Activated CD4-positive, alpha-beta T cell treated with anti-CD3 and anti-CD28 coated beads, Interleukin-2, Interleukin-6, amounts not matched to agents 100 ng/mL and 50 ng/mL, durations not matched to agents 16 hours and 8 hours (primary cell): ENCODE measurements at places on chromosomes 4 and X.

GRCh38 chr4:141638230-141638629 is 1.8 kb downstream of the IL15 start:
- DNase-seq = no peak

GRCh38 chr4:8291701-8292477 is 22.3 kb downstream of the HTRA3 start:
- DNase-seq = no peak

GRCh38 chr4:111837761-111838160 is 307.5 kb upstream of the FAM241A start:
- no peak for DNase-seq

DNA sequence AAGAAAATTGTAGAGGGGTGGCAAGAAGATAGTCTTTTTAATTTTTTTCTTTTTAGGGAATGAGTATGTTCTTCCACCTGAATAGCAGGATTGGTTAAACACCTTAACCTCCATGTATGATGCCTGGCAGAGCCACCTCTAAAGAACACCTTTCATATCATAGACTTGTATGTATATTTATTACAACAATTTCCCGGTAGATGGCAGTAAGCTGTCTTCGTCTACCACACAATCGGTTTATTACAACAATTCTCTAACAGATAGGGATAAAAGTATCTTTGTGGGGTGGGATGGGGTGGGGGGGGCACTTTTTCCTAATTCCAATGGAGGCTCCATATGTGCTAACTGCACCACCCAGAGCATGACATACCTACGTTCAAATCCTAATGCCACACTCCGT is 255.5 kb downstream of the LDB2 start:
- no peak for DNase-seq

- DNase-seq = no peak
Measured at GRCh38 chr4:45350438-45350837, 624.1 kb upstream of the GNPDA2 start.

DNA sequence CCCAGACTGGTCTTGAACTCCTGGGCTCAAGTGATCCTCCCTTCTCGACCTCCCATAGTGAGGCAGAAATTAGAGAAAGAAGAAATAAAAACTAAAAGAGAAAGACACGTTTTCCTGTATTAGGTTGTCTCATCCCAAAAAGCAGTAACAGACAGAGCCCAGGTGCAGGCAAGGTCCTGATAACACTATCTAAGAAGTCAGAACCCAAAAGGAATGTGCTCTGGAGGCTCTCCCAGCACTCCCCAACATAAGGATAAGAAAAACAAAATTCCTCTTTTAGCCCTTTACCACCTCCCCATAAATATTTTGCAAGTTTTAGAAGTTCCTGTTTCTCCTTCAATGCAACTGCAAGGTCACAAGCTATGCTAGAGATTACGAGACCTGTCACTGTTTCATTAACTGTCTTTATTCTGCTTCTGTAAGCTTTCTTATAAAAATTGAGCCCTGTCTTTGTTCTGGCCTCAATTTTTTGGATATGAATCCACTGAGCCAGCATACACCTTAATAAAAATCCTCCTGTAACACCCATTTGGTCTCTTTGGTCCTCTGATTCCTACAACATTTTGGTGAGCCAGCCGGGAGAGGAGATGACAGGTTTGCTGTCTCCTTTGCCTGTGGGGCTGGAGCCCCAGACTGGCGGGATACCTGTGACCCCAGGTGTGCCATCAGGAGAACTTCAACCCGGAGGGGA is 25.9 kb downstream of the LIAS start:
- DNase-seq = no peak

- no peak for DNase-seq
Measured at GRCh38 chr4:39020130-39020529, 12.1 kb downstream of the TMEM156 start.

DNA sequence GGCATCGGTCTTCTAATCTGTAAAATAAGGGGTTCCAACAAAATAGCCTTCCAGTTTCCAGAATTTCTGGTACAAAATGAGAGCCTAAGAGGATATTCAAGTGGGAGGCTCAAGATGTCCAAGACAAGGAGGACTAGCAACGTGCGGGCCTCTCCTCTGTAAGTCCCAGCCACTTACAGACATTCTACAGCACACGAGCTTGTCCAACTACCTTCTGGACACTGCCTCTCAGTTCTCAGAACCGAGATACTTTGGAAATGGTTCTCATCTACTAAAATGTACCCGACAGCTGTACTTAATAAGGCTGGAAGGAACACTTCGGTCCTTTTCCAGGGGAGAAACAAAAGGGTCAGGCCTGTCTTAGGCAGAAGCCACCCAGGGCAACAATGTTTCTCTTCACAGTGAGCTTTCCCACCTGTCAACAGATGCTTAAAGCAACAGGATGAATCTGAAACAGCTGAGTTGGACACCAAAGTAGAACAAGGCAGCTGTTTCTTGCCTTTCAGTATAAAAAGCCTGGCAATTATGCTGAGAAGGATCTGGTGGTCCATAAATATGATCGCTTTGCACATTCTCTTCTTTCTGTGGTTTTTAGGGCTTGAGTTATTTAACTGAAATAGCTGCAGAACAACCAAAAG is 127.0 kb downstream of the HS6ST2 start:
- no peak for DNase-seq

DNA sequence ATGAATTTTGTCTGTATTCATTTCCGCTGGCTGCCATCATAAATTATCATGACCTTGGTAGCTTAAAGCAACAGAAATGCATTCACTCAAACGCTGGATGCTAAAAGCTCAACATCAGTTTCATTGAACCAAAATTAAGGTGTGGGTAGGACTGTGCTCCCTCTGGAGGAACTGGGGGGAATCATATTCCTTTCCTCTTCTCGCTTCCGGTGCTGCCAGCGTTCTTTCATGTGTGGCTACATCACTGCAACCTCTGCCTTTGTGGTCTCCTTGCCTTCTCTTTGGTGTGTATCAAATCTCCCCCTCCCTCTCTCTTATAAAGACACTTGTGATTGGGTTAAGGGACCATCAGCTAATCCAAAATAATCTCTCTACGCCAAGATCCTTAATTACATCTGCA is 39.5 kb downstream of the NEIL3 start:
- no peak for DNase-seq

GRCh38 chrX:40933132-40933705 is 152.0 kb upstream of the USP9X start:
- peak; percentile 18 for DNase-seq

GRCh38 chr4:109486007-109486406 is 52.4 kb downstream of the SEC24B start:
- no peak for DNase-seq

DNA sequence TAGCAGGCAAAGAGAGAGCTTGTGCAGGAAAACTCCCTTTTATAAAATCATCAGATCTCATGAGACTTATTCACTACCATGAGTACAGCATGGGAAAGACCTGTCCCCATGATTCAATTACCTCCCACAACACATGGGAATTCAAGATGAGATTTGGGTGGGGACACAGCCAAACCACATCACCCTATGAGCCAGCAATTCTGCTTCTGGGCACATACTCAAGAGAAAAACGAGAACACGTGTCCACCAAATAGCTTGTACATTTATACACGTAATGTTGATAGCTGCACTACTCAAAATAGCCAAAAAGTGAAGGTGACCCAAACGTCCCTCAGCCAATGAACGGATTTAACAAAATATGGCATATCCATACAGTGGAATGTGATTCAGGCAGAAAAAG is 94.5 kb upstream of the DHRSX start:
- no peak for DNase-seq

DNA sequence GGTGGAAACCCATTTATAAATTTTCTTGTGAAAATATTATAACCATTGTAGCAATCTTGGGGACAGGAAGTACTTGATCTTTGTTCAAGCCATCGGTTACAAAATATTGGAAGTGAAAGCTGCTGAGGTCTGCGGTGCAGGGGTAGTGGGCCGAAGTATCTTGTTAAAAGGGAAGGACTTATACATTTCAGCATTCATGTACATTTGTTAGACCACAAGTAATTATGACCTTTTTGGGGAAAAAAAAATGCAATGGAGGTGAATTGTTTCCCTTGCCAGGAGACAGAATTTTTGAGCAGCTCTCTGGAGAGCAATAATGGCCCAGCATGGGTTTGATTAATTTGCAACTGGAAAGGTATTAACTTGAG is 121.3 kb downstream of the EGF start:
- DNase-seq = no peak

DNA sequence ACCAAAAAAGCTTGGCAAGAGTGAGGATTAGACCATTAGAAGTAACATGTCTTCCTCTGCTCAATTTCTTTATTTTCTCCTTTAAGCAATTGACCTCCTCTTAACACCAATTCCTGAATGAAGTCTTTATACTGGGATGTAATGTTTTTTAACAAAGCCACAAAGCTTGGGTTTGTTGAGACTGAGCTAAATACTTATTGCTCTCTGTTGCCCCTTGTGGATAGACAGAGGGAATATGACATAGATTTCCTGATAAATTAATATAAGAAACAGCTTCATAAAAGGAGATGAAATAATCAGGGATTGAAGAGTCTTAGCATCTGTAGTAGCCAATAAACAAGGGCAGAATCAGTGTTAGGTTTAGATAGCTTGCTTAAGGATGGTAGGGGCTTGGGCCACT is 57.6 kb downstream of the CCDC160 start:
- no peak for DNase-seq

GRCh38 chrX:128961290-128961689 is 562.0 kb downstream of the SMARCA1 start:
- DNase-seq = no peak

- no peak for DNase-seq
Measured at GRCh38 chr4:111323496-111323895, 700.6 kb upstream of the PITX2 start.

DNA sequence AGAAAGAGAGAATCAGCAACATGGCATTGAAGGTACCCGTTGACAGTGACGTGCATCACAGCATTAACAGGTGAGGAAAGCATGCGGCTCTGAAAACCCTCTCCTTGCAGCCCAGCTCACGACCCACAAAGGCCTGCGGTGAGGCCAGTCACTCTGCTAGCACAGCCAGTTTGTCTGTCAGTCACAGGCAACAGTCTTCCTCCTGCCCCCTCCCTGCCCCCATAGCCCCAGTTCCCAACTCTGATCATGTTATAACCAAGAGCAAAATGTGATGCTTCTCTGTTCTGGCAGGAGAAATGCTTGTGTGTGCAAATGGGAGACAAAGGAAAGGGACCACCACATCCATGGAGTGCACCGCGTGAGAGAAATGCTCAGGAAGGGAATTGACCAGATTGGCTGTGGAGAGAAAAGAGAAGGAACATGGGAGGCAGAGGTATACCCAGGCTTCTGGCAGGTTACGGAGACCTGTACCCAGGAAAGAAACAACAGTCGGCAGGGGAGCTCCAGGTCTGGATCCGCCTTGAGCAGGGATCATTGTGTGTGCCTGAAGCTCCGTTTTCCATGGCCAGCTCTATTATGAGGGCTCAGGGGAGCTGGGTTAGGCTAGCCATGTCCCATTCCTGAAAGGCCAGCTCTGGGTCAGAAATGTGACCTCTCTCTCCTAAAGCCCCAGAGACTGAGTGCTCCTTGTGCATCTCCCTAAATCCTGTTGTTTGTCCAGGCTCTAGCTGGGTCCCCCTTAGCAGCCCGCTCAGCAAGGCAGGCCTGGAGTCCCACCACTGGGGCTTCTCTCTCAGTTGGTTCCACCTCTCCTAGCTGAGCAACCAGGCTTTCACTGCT is 139.7 kb upstream of the MAMLD1 start:
- no peak for DNase-seq

- peak; percentile 72 for DNase-seq
Measured at GRCh38 chr4:83644677-83645659, 109.1 kb downstream of the GPAT3 start.

GRCh38 chrX:110795645-110796406 is at the start of gene CHRDL1:
Gene CHRDL1, minus strand, starts transcription at chrX:110795817. Its CDS starts 3,636 bp downstream, at chrX:110792181.
- peak; percentile 8 for DNase-seq

DNA sequence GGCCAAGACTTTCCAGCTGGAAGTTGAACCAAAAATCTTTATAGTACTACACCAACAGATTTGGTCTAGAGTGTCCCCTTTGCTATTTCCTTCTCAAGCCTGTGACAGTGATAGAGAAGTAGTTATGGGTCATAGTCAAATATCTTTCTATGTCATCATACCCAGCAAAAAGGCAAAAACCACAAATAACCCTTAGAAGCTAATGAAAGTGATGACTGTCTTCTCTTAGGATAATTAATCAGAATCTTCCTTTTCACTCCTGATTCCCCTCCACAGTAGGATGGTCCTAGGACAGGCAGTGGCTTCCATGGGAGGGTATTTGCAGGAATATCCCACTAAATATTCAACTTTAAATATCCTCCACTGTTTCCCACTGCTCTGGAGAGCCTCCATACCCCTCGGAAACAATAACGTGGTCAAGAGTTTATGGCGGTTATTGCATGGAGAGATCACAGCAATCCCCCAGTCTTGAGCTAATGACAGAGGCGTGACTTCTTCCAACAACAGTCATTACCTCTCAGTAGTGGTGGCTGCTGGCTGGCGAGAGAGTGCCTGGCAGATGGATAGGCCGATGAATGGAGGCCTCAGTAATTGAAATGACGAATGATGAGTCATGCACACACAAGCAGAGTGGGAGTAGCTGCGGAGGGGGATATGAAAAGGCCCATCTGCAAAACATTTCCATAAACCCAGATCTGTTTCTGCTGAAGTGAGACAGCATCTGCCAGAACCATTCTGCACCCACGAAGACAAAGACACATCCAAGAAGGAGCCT is 154.9 kb downstream of the STK32B start:
- DNase-seq = no peak

- DNase-seq = no peak
Measured at GRCh38 chr4:20486433-20486832, 213.8 kb upstream of the PACRGL start.

- no peak for DNase-seq
Measured at GRCh38 chrX:45200741-45201234, at the start of gene DIPK2B. Gene DIPK2B, minus strand, starts transcription at chrX:45200876. Its CDS starts 50 bp downstream, at chrX:45200826.

DNA sequence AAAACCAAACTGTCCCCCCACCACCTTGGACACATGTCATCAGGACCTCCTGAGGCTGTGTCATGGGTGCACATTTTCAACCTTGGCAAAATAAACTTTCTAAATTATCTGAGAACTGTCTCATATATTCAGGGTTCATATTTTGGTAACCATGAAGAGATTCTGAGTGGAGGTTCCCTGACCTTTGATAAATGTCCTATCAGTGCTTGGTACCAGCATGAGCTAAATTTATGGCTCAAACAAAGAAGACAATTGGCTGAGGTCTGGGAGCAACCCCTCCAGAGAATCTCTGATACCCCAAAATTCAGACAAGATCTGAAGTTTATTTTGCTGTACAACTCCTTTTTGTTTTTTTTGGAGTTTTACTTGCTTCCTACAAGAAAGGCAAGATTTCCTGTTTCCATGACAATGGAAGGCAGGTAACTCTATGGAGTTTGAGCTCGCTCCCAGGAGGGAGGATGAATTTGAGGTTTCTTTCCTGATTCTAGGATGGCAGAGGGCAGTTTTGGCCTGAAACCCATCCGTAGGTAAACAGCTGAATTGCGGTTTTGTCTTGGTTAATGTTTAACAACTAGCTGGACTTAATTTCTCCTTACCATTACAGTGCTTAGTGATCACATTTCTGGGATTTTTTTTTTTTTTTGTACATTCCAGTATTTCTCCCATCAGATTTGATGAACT is 14.5 kb downstream of the UGT2B15 start:
- DNase-seq = no peak
